ENCODE measurements at places on chromosomes 3 and 15.

DNA sequence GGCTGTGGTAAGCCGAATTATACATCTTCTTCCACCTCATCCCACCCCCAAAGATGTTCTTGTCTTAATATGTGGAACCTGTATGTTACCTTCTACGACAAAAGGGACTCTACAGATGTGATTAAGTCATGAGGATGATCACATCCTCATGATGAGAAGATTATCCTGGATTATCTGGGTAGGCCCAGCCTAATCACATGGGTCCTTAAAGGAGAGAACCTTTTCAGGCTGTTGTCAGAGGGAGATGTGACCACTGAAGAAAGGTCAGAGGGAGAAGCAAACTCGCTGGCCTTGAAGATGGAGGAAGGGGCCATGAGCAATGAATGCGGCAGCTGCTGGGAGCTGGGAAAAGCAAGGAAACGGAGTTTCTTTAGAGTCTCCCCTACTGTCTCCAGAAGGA is 12.9 kb upstream of the SCG3 start:
- DNase-seq, result no peak

DNA sequence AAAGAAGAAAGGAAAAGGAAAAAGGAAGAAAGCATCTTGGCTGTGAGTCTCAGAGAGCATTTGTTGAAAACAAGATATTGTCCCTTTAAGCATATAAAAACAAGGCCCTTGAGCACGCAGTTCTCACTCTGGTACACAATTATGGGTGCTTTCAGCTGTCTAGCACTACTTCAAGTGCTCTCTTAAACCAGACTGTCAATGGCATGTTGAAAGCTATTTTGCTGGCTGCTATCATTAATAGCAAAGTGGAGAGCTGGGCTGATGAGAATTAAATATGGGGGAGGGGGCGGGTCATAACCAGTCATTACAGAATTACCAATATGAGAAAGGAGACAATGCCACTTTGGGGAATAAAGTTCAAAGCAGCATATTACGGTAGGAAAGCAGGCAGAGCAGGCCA is 9.3 kb downstream of the TLE3 start:
- DNase-seq, result no peak

GRCh38 chr3:149414557-149415231 is 37.2 kb upstream of the TM4SF1 start:
- peak; percentile 12 for DNase-seq

DNA sequence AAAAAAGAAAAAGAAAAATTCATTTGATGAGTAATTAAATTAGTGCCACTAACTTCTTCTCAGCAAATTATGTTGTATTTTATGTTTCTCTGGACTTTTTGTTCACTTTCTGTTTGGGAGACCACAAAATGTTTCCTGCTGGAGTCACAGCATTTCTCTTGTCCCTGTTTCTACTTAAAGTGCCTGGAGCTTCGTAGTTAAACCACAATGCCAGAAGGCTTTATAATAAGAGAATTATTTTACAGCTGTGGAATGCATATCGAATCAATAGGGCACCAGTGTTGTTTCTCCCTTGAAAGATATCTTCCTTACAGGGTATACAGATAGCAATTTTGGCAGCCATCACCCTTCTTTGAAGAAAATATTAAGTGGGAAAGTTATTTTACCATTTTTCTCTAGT is 3.2 kb downstream of the DTWD1 start:
- no peak for DNase-seq

GRCh38 chr3:107969994-107970819 is 120.6 kb downstream of the CD47 start:
- no peak for DNase-seq

DNA sequence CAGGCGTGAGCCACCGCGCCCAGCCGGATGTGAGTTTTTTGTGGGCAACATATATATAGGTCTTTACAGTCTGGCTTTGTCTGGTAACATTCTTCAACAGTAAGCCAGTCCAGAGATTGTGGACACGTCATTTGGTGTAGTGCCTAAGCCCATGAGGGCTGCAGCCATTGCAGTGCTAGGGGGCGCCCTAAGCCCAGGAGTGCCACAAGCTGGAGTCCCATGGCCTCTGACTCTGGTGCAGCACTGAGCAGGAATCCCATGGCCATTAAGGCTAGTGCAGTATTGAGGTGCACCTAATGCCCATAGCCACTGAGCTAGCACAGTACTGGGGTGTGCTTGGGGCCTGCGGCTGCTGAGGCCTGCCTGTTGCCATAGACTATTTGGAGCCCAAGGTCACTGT is 136.4 kb upstream of the NDN start:
- DNase-seq, result no peak

DNA sequence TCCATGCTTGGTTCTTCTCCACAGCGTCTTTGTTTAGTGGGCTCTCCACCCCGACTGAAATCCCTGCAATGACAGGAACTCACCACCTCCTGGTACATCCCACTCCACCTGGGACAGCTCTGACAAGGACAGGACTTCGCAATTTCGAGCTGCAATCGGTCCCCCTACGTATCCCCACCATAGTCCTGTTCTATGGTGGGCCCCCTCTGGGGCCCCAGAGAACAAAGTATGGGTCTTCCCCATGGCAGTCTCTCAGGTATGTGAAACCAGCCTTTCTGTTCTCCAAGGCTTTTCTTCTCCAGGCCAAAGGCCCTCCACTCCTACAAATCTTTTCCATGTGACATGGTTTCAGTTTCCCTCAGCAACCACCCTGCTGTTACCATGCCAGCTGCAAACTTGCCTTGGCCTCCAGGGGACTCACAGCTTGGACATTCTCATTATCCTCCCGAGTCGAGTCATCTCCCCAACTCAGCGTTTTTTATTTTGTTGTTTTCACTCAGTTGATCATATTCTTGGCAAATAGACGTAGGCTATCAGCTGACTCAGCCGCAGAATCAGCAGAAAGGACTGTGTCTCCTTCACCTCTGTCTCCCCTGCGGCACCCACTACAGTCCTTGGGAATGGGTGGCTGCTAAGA is 233.3 kb downstream of the OPA1 start:
- no peak for DNase-seq

GRCh38 chr15:50134524-50135024 is 15.5 kb upstream of the ATP8B4 start:
- no peak for DNase-seq

DNA sequence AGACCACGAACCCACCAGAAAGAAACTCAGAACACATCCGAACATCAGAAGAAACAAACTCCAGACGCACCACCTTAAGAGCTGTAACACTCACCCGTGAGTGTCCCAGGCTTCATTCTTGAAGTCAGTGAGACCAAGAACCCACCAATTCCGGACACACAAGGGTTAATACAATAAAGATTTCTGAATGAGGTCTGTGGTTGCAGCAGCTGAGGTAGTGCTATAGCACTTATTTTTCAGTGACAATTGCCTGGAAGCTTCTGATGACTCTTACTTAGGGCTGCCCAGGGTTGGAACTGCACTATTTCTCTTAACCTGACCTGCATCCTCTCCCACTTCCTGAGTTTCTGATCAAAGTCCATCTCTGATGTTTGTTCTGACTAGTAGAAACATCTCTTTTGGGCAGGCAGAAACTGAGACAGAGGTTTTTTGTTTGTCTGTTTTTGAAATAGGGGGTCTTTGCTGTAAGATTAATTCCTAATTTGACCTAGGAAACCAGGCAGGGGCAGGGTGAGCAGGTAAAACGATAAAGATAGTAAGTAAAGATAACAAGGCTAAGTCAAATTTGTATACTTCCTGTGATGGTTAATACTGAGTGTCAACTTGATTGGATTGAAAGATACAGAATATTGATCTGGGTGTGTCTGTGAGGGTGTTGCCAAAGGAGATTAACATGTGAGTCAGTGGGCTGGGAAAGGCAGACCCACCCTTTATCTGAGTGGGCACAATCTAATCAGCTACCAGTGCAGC is 169.1 kb downstream of the GAP43 start:
- DNase-seq, result no peak

- no peak for DNase-seq
These were observed 202.0 kb downstream of the AKAP13 start for GRCh38 chr15:85582131-85583079.

GRCh38 chr3:136042608-136043221 is 77.2 kb downstream of the PPP2R3A start:
- peak; percentile 27 for DNase-seq

- no peak for DNase-seq
These were observed 180.6 kb downstream of the PLCL2 start for GRCh38 chr3:17065315-17065714.

DNA sequence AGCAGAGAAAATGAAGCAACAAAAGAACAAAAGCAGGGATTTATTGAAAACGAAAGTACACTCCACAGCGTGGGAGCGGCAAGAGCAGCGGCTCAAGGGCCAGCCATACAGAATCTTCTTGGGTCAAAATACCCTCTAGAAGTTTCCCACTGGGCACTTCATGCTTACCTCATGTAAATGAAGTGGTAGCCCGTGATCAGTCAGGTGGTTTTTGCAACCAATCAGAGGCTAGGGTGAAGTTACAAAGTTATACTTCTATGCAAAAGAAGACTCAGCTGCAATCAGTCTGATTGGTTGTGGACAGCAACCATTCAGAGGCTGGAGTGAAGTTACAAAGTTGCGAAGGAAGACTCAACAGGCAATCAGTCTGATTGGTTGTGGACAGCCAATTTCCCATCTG is 37.8 kb upstream of the TRH start:
- DNase-seq, result no peak

DNA sequence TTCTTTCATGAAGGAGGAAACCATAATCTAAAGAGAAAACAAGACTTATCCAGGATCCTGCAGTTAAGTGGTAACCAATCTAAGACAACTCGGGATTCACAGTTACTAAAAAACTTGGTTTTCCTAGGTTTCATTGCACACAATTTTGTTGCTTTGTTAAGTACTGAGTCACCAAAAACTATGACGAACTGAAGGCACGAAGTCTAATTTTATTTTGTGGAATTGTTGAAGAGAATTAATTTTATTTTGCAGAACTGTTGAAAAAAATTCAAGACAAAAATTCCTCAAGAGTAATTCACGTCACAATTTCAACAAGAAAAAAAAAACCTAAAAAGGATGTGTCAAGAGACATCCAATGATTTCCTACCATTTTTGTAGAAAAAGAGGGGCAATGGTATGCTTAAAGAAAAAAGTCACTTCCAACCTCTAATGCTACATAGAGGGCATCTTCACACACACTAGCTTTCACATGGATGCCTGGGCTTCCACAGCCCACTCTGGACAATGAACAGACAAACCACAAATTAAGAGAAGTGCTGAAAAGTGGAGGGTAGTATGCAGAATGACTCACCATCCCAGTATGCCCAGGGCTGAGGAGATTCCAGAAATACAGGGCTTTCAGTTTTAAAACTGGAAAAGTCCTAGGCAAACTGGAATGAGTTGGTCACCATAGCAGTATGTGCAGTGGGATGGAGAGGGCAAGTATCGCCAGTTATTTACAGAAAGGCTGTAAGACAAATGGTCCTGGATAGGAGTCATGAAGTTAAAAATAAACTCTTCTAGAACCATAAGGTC is 29.2 kb downstream of the PLOD2 start:
- DNase-seq, result no peak

DNA sequence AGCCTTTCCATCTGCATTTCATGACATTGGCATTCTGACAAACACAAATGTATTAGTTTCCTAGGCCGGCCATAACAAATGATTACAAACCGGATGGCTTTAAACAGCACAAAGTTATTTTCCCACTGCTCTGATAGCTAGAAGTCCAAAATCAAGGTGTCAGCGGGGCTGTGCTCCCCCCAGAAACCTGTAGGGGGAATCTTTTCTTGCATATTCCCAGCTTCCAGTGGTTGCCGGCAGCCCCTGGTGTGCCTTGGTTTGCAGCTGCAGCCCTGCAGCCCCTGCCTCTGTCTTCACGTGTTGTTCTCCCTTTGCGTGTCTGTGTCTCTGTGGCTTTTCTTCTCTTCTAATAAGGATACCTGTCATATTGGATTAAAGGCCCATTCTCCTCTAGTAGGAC is 79.0 kb upstream of the CDV3 start:
- no peak for DNase-seq

- DNase-seq, result no peak
These were observed 66.1 kb upstream of the NR2F2 start for GRCh38 chr15:96264351-96264798.

DNA sequence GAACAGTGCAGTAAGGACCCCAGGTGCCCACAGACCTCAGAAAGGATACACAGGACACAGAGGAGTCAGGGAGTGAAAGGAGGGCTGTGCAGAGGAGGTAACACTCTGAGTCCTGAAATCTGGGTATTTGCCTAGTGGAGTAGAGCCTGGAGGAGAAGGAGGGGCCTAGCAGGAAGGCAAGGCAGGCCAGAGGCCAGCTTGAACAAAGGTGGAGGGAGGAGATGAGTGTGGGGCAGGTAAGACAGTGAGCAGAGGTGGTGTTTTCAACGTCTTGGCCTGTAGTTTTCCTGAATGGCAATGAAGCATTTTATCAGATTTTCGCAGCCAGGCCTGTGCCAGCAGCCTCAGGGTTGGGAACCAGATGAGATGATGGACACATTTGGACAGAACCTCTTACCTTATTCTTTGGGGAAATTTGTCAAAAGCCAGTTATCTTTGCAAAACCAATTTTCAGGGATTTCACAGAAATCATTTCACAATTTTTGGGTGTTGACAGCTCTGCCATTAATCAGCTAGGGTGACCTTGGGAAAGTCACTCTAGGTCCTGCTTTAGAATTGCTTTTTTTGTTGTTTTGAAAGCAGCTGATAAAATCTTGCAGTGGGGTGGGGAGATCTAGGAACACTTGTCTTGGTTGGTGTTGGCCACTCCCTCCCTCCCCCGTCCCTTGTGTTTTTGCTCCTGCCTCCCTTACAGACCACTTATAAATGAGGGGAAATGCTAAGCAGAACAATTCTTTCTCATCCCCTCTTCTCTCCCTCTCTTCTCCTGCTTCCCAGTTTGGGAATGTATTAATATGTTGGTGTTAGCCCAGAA is 38.4 kb downstream of the SPSB4 start:
- DNase-seq, result no peak

- DNase-seq, result no peak
These were observed 85.4 kb upstream of the SUCLG2 start for GRCh38 chr3:67739851-67740250.

GRCh38 chr15:79724312-79724711 is 172.5 kb downstream of the MTHFS start:
- DNase-seq, result no peak

DNA sequence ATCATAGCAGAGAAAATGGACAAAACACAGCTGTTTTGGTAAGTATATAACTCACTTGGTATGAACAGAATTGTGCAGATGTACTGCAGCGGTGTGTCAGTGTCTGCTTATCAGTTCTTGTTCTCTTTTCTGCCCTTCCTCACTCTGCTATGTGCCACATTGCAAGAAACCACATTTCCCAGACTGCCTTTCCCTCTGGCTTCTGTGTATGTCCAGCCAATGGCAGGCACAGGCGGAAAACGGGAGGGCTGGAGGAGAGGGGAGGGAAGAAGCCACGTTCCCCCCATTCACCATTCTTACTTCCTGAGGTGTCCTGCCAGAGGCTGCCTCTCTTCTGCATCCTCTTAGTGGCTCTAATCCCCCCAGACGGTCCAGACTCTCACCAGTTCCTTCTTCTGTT is 15.4 kb downstream of the HHLA2 start:
- DNase-seq, result no peak

GRCh38 chr15:61025781-61026180 is 203.3 kb downstream of the RORA start:
- DNase-seq, result no peak

Data from left renal pelvis (tissue), 4 donors.